ENCODE measurements at places on chromosomes 12 and 14.

GRCh38 chr14:54309615-54310014 lies 87.2 kb upstream of the CDKN3 start:
- no peak for DNase-seq

- no peak for DNase-seq
Measured at GRCh38 chr14:43175896-43176295, 1331.2 kb downstream of the FSCB start.

DNA sequence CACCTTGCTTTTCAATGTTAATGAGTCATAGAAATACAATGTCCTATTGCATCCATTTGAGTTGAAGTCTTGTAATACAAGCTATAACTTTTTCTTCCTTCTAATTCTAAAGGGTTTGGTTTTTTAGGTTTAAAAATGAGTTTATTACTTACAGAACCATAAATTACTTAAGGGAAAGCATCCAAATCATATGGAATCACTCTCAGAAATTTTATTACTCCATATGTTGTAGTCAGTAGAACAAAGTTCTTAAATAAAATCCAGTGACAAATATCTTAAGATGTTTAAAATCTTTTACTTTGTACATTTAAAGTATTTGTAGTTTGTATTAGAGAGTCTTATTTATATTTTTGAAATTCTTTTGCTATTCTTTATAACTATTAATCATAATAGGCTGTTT lies 253.2 kb downstream of the IPO8 start:
- no peak for DNase-seq

GRCh38 chr14:101031186-101031585 lies 127.7 kb upstream of the RTL1 start:
- DNase-seq, result no peak

DNA sequence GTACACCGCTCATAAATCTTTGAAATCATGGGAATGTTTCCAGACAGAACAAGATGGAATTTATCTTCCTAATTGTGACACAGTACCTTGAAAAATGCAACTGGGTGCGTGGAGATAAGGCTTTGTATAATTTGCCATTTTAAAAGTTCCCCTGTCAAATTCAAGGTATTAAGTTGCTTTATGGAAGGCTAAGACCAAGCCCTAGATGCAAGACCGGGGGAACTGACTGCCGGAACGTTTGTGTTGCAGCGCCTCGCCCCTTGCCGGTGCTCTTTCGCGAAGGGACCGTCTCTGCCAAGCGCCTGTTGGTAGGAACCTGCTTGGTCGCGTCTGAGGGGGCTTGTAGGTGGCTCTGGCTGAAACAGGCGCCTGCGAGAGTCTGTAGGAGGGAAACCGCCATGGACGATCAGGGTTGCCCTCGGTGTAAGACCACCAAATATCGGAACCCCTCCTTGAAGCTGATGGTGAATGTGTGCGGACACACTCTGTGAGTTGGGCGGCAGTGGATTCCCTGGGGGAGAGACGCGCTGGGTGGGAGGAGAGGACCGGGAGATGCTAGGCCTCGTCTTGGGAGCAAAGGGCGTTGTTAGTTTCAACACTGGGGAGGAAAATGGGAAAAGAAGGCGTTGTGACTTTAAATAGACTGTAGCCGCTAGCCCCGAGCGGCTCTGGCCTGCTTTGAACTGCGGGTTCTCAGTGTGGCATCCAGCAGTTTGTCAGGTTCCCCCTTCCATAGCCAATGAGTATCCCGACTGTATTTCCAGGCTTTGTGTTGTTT lies at the start of gene MNAT1:
Gene MNAT1 (plus strand): TSS at position 297 of the 778 bp plus-strand sequence. CDS start 102 bp downstream, at position 399.
- peak; percentile 94 for DNase-seq

DNA sequence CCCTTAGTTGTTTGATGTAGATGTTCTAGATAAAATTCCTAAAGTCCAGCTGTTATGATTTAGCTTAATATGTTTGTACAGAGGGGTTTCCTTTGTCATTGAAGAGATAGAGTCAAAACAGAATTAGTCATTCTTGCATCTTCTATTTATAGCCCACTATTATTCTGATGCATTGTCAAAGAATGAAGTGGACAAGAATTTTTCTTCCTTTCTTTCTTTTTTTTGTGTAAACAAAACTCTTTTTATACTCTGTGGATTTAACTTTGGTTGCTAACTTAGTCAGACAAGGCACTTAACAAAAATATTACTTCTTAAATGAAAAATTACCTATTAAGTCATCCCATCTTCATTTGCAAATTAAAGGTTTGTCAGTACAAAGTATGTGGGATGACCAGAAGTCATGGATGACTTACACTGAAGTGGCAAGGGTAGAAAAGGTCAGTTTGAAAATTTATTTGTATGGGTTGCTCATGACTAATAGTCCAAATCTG lies 215.6 kb upstream of the DDHD1 start:
- DNase-seq, result no peak

DNA sequence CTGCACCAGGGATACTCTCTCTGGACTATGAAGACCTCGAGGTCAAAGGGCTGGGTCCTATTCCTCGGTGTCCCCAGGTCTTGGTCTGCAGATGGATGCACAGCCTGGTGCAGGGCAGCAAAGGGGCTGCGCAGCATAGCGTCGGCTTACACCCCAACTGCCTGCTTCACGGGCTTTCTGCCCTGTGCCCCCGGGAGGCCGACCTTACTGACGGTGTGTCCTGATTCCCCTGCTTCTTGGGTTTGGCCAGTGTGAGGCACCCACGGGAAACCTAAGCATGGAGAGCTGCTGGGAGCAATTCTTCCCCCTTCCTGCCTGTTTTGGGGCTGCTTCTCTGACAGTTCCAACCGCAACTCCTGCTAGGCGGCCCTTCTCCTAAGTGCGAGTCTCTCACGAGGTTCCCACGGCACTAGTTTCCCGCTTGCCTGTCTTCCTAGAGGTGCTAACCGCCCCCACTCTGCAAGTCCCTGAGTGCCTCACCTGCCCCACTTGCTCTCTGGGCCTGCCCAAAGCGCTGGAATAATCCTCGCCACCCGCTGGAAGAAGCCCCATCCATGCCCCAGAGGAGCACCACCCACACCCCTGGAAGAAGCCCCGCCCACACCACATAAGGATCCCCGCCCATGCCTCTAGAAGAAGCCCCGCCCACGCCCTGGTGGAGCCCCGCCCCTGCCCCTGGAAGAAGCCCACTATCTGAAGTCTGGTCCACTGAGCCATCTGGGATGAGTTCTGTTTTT lies 54.0 kb downstream of the PRIMA1 start:
- DNase-seq, result peak; percentile 88
